ENCODE measurements at places on chromosomes 5 and 9.

DNA sequence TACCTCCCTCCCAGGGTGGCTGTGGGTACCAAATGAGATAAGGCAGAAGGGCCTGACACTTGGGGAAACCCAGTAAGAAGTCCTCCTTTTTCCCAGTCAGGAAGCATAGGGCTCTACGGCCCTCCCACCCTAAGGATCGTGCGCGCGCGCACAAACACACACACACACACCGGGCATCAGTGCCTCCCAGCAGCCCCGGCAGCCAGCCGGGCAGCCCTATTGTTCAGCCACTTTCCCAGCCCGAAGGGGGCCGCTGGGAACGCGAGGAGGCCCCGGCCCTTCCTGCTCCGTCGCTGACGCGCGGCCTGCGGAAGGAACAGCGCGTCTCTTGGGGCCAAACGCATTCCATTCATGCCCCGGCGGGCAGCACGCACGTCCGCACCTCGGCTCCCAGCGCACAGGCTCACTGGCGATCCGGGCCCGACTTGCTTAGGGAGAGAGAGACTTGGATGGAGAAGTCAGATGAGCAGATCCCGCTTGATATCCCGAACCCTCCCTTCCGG, 22.6 kb downstream of the DUSP1 start:
- no peak for DNase-seq

DNA sequence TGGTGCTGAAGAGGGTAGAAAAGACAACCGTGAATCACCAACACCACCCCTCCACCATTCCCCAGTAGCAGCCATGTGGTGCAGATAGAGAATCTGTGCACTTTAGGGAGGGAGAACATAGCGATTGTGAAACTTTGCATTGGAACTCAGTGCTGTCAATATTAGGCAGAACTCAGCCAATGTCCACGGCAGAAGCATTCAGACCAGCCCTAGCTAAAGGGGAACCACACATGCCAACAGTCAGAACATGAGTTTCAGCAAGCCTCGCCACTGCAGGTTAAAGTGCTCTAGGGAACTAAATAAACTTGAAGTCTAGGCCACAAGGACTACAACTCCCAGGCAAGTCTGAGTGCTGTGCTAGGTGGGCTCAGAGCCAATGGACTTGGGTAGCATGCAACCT, 38.5 kb upstream of the DEPDC1B start:
- DNase-seq, result no peak

GRCh38 chr5:31083364-31083763, 110.1 kb upstream of the CDH6 start:
- no peak for DNase-seq

GRCh38 chr9:135907006-135907430, 328 bp downstream of the CAMSAP1 start:
- DNase-seq, result no peak

DNA sequence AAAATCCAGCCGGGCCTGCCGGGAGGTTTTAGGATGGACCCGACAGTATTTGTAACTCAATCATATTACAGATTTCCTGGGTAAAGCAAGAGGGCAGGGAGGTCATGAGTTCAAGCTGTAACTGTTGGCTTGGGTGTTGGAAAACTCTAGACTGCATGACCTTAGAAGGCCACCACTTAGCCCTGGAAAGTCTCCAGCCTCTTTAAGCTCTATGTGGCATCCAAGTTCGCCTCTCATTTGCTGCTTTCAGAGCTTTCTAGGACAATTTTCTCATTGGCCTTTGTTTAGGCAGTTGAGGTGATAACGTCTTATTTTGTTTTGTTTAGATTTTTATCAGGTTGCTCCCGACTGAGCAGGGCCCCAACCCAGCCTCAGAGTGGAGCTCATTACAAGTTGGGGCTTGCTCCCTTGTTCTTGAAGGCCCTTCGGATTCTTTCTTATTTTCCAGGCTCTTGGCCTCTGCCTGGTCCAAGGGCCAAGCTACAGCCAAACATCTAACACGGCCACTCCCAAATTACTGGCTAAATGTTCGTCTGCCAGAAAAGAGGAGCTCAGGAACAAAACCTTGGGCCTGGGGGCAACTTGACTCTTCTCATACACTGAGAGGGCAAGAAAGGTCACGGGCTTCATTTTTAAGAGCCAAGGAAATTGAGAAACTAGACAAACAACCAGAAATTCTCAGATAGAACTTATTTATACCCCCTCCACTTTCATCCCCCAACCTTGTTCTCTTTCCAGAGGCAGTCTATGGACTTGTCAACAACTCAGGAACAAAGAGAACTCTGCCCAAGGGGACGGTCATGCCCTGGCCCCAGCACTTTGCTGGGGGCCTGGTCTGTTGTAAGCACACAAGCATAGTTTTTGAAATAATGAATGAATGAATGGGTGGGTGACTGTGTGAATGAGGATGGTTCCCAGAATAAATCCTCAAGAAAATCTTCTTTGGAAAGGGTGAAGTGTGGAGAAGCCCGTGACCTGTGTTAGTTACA, 526.9 kb downstream of the BNC2 start:
- DNase-seq, result no peak

DNA sequence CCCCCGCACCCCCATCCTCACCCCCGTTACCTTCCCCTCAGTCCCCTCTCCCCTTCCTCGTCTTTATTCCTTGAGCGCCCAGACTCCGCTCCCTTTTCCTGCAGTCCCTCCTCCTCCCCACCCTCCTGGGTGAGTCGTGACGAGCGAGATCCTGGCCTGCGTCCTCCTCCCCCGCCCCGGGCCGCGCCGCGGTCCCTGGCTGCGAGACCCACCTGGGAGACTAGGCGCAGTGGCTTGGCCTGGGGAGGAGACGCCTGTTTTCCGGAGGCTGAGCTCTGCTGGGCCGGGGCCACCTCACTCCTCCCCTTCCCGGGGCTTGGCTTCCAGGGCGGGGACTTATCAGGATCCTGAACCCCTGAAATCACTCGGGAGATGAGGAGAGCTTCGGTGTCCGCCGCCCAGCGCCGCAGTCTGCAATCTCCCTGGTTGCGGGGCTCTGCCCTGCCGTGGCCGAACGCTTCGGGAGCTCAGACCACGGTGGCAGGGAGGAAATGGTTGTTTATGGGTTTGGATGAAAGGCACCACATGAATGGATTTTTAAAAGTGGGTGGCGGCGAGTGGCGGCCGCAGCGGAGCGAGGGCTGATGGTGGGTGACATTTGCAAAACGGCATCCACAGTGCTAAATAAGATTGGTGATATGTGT, 984 bp downstream of the STXBP1 start:
- peak; percentile 4 for DNase-seq

- DNase-seq, result no peak
Measured at GRCh38 chr5:39447968-39448367, 23.2 kb upstream of the DAB2 start.

DNA sequence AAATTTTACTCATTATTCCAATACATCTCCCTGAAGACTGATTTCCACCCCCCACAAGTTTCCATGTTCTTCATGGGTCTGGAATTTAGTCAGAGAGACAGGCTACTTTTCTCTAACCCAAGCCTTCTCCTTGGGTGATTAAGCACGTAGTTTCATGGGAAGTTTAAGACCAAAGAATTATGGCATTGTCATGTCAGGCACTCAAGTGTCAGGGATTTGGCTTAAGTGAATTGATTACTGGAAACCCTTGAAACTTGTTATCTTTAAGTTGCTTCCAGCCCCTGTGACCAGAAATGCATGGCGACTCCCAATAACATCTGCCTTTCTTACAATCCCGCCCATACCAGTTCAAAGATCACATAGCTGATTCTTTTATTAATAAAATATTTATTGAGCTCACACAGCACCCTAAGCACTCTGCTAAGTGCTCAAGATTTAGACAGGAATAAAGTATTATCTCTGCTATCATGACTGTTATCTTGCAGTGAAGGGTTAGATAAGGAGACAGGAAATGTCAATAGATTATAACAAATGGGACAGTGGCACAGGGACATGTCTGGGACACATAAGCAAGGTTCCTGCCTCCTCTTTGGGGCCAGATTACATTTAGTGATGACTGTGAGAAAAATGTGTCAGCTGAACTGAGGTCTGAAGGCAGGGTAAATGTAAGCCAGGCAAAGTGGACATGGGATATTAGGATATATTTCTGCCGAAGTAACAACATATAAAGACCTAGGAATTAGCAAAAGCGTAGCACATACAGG, 241.2 kb upstream of the TNC start:
- DNase-seq, result no peak

- no peak for DNase-seq
Measured at GRCh38 chr5:78972654-78973428, 12.3 kb downstream of the ARSB start.

- DNase-seq, result no peak
Measured at GRCh38 chr5:72216756-72217155, 103.3 kb downstream of the MRPS27 start.

DNA sequence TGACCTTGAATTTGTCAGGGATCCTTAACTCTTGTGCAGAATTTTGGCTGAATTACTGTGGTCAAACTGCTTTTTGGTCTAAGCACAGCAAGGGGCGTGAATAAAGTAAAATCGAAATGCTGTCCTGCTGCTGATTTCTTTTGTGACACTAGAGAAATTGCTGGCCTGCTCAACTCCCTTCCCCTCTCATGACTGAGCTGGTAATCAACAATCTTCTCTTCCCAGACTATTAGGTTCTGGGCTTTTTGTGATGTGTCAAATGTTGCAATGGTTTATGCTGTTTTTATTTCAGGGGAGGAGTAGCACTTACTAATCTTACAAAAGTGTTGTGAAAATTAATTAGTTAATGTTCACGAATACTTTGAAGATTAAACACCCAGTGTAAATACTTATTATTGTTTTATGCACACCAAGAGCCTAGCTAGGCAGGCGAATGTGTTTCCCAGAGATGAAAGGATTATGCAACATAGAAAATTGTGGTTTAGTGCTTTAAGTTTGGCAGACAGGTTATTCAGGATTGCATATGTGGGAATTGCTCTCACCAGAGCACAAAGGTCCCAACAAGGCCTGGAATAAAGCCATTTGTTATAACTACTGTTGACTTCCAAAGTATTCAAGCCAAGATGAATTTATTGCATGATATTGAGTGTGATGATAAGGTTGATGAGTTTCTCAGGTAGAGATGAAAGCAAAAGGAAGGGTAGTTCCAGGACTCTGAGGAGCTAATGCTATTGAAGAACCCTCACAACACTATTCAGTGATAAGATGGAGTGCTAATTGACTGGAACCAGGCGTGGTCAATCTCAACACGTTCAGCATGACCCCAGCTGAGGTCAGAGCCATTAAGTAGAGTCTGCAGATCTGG, 280.7 kb upstream of the ZNF608 start:
- DNase-seq, result no peak

DNA sequence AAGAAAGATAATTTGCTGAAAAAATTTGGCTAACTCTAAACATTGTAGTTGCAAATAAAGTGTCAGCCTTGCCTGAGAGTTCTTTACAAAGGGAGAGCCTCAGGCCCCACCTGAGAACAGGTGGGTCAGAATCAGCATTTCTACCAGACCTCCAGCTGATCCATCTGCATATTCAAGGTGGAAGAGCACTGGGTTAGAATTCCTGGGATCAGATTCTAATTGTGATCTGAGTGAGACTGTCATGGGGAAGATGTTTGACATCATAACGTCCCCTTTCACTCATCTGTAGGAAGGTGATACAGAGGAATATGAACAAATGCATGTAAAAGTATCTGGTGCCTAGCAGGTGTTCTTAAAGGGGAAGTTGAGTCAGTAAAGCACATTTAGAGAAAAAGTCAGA, 54.6 kb downstream of the FBXL7 start:
- no peak for DNase-seq

GRCh38 chr9:125343518-125344275, 82.1 kb downstream of the GAPVD1 start:
- DNase-seq, result no peak

DNA sequence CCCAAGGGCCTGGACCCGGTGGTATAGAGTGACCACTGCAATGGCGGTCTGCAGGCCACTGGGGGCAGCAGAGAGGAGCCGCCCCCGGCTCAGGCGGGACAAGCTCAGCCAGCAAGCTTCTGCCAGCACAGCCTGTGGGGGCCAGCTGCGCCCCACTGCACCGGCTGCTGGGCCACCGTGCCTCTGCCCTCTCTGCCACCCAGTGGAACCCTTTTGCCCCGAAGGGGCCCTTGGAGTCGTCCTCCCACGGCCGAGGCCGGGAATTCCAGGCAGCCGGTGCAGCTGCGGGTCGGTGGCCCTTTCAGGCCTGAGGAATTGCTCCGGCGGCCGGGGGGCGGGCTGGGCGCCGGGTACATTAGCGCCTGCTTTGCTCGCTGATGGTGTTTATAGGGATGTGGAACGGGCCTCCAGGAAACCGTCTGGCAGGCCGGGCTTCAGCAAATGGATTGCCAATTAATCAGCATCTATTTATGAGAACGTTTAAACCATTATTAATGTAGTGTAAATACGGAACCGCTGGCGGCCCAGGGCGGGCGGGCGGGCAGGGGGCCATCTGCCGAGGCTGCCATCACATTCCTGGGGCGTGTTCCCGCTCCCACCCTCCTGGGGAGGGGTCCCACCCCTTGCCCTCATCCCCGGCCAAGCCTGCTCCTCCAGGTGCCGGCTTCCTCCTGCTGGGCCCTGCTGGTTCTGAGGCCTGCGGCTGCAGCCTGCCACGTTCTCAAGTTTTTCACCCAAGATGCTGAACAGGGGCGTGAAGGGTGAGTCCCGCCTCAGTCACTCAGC, 127.4 kb downstream of the BARX1 start:
- no peak for DNase-seq

- DNase-seq, result no peak
Measured at GRCh38 chr5:72308853-72309191, 11.2 kb downstream of the MRPS27 start.

DNA sequence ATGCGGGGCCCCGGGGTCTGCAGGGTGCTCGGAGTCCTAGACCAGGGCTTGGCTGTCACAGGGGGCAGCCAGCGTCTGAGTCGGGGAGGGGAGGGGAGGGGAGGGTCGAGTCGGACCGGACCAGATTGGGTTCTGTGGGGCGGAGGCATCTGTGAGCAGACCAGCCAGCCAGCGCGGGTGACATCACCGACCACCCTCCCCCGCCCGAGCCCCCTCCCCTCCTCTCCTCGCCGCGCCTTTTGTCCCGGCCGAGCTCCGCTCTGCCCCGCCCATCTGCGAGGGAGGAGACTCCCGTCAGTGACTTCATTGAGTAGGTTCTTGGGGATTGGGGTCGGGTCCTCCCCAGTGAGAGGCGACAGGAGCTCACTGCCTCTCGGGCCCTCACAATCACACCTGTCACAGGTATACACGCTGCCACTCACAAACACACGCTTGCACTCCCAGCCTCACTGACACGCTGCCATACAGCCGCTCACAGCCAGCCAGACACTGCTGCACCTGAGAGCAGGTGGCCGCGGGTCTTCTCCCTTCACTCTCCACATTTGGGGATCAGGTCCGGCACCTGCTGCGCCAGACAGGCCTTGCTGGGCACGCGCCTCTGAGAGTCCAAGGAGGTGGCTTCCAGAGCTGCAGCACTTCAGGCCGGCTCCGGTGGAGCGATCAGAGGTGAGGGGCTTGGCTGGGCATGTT, 546 bp downstream of the DNAJB5 start:
- peak; percentile 35 for DNase-seq

DNA sequence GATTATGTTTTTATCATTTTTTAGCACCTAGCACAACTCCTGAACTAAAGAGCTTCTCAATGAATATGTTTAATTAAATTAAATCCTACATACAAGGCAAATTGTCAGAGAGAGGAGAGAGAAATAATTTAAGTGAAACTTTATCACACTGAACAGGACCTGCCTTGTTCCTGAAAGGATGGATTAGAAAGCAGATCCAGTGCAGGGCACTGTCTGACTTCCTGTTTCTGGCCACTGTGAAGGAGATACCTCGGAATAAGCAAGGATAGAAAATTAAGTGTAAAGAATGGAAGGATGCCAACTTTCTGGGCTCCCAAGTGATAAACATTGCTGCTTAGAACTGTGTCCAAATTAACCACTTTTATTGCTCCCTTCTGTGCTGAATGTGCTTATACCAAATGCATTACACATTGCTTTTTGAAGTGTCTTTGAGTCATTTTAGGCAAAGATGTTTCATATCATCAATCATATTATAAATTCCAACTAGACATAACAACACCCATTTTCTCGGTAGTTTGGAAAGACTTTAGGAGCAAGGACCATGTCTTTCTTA, 89.1 kb upstream of the SPDL1 start:
- no peak for DNase-seq

Data from activated CD4-positive, alpha-beta T cell treated with anti-CD3 and anti-CD28 coated beads, Interleukin-2, amount 50 U/mL, for 4 hours (primary cell).